ENCODE measurements at places on chromosomes 13 and 19.

- peak; percentile 84 for DNase-seq
These were observed 1238.9 kb downstream of the UQCRFS1 start for GRCh38 chr19:27974082-27974513.

GRCh38 chr13:108902405-108903155 lies 273.2 kb downstream of the MYO16 start:
- no peak for DNase-seq

DNA sequence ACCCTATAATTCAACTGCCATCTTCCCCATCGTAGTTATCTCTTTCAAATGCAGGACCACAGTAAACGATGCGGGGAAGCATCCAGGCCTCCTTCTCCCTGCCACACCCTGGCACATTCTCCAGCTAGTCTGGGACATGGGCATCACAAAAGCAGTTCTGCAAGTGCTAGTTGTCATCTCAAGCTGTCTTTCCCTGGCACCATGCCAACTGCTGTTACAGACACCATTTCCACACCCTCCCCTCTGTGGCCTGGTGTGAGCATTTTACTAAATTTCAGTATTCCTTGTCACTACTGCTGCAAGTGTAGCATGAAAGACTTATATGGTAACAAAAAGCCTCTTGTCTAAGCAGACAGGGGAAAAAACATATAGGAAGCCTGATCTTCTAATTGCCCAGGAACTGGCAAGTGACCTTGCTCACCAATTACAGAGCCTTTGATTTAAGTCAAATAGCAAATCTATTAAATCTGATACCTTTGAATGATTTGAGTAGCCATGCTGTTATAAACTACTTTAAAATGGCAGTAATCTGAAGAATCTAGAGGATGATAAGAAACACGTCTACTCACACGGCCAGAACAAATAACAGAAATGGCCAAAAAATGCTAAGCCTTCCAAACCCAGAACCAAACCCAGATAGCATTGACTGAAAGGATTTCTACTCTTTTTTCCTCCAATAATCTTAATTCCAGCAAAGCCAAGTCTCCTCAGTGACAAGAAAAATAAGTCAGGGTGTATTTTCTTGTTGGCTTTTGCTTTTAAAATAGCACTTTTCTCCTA lies 179.0 kb downstream of the NUFIP1 start:
- DNase-seq: no peak

GRCh38 chr19:1122972-1123363 lies 19.2 kb downstream of the GPX4 start:
- no peak for DNase-seq

DNA sequence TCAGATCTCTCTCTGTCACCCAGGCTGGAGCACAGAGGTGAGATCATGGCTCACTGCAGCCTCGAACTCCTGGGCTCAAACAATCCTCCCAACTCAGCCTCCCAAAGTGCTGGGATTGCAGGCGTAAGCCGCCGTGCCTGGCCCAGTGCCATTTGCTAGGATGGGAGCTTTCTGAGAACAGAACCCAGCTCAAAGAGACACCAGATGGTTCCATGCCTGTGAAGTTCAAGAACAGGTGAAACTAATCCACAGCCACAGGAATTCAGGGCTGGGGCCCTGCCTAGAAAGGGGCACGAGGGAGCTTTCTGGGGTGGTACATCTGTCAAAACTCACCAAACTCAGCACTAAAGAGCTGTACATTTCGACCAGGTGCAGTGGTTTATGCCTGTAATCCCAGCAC lies 4.2 kb downstream of the SLC7A9 start:
- DNase-seq: no peak

- DNase-seq: no peak
These were observed 283.0 kb downstream of the SHISA2 start for GRCh38 chr13:25768838-25769237.

DNA sequence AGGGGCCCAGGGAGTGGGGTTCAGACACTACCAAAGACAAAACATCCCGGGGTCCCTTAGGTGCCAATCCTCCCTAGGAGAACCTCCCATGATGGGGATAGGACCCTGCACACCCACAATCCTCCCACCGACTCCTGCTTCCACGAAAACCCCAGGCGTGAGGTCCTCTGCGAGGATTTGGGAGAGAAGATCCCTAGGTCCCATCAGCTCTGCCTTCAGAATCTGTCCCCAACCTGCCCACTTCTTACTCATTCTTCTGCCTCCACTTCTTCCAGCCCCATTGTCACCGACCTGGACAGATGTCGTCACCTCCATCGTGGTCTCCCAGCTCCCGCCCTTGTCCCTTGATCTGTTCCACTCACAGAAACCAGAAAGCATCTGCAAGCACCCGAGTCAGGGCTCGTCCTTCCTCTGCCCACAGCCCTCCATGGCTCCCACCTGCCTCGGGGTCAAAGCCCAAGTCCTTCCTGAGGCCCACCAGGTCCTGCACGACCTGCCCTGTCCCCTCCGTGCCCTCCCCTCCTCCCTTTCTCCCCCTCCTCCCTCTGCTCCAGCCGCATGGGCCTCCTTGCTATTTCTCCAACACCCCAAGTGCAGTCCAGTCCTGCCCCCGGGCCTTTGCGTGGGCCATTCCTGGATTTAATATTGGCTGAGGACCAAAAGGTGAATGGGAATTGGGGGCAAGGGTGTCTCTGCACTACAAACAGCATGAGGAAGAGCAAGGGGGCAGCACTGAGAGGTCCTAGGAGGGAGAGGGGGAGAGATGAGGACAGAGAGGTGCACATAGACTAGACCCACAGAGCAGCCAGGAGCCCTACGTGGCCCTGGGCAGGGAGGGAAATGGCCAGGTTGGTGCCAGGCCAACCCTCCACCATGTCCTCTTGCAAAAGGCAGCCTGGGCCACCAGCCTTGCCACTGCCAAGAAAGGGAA lies 51.3 kb downstream of the PTPRS start:
- DNase-seq: no peak

DNA sequence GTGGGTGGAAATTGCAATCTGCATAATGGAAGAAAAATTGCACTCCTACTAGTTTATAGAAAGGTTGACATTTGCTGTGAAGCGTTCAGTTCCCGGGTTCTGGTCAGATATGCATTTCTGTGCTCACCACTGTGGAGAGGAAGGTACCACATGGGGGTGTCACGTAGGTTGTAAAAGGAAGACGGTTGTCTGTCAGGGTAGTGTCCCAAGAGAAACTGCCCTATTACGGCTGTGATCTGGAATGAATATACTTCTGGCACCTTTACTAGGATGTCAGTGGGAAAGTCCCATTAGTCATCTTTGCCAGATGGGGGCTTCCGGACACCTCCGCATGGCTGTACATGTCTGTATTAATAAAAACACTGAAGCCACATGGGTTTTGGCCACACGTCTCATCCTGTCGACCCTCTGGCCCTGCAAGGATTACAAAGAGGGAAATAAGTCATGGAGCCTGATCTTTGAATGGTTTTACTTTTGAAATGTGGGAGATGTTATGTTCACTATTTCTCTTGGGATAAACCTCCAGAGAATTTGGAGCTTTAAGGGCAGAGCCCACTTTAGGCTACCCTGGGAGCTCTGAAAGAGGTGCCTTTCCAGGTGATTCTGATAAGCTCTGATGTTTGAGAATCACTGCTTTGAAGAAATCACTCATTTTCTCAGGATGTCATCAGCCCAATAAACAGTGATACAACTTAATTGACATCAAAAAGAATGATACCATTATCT lies 133.9 kb downstream of the AKAP11 start:
- DNase-seq: no peak

GRCh38 chr19:5288347-5288739 lies 52.3 kb downstream of the PTPRS start:
- DNase-seq: no peak

DNA sequence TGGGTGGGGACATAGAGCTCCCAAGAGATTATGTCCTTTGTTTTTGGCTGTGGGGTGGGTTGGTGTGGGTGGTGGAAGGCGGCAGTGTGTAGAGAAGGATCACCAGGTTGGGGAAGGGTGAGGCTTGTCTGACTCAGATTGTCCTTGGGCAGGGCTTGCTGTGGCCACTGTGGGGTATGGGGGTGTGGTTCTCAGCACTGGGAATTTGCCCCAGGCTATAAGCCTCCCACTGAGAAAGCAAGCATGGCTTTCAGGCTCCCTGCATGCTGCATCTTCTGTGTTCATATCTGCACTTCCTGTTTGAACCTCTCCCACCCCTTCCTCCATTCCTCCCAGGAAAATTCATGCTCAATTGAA lies 34.9 kb downstream of the DNAJC15 start:
- DNase-seq: no peak

- no peak for DNase-seq
These were observed 5.0 kb upstream of the LENG1 start for GRCh38 chr19:54164369-54165068.

- no peak for DNase-seq
These were observed 208.5 kb downstream of the PCCA start for GRCh38 chr13:100297413-100297812.

DNA sequence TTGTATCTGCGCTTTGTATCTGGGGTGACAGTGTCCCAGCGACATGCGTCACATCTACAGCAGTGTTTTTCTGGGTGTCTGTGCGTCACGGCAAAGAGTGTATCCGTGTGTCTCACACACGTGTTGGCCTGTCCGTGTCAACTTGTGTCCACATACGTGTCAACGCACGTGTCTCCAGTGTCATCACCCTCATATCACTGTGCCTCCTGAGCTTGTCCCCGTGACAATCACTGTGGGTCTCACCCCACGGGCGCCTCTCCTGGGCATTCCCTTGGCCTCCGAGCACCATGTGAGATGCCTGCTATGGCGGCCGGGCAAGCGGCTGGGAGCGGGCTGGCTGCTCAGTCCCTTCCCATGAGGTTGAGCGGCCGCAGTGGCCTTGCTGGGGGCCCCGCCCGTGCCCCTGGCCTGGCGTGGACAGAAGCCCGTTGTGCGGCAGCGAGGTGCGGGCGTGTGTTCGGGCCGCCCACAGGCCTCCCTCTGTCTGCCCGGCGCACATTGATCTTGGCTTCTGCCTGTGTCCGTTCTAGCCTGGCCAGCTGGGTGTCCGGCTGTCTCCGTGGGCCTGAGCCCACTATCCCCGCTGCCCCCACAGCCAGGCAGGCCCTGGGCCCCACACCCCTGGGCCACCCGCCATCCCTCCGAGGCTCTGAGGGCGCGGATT lies 6.4 kb downstream of the NFIX start:
- DNase-seq: peak; percentile 94

DNA sequence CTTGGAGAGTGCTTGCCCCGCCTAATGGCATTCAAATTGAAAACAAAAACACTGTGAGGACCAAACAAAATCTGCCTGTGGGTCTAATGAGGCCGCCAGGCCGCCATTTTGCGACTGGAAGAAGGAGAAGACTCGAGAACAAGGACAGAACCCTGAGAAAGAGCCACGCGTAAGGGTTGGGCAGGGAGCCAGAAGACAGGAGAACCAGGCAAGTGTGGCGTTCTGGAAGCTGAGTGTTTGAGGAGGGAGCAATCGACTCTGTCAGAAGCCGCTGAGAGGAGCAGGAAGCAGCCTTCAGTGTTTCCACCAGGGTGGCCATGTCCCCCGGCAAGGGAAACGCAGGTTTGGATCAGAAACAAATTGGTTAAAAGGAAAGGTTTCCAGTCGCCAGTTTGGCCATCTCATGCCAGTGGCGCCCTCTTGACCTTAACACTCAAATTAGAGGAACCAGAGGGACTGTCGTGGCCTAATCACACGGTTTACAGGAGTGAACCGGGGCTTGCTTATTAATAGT lies 10.2 kb upstream of the PTOV1 start:
- no peak for DNase-seq

DNA sequence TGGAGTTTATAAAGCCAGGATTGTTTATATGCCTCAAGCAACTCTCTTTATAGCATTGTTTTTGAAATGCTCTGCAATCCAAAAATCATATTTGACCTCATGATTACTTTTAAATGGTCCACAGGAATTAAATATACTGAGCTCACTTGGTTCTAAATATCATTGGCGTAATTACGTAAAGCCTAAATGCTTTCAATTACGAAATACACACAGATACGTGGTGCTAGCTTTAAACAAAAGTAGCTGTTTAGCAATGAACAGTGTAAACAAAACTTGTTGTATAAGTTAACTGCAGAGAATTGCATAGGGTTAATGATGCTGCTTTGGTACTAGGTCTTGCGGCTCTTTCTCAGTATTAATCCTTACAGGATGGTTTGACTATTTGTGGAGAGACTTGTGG lies 346.6 kb downstream of the COG6 start:
- no peak for DNase-seq

DNA sequence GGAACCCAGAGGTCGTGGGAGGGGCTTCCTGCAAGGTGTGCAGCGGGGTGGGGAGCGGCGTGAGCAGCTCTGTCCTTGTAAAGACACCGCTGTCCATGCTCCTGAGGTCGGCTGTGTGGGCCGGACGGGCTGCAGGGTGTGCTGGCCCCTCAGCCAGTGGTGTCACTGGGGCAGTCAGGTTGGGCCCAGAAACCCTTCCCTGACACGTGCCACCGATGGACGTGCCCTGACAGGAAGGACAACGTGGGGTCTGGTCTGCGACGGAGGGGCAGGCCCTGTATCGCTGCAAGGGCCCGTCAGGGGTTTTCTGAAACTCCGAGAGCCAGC lies 4.2 kb upstream of the RPS15 start:
- no peak for DNase-seq

- no peak for DNase-seq
These were observed 506.6 kb downstream of the EFNB2 start for GRCh38 chr13:106028911-106029310.

DNA sequence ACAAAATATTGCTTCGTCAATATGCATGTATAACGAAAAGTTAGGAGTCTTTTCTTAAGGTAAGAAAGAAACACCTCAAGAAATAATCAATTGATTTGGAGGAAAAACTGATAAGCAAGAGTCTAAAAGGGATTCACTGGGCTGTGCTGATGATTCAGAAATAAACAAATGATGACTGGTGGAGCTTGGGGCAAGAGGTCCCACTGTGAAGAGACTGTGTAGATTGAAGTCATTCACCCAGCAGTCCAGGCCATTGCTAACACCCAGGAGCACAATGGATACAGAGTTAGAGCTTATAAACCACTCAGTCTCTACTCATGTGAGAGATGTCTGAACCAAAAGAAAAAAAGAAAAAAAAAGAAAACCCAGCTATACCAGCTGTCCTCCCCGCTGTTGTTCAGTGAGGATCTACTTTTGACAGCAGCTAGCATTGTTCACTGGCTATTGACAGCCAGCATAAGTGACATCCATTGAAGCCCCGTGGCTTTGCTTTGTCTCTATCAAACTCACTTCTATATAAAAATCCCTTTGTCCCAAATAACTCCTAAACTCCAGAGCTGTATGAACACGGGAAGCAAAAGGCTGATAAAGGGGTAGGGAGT lies 255.5 kb downstream of the KCTD12 start:
- no peak for DNase-seq

Data from posterior cingulate gyrus (tissue), 11 donors.